ENCODE measurements at places on chromosomes 7 and 10.

DNA sequence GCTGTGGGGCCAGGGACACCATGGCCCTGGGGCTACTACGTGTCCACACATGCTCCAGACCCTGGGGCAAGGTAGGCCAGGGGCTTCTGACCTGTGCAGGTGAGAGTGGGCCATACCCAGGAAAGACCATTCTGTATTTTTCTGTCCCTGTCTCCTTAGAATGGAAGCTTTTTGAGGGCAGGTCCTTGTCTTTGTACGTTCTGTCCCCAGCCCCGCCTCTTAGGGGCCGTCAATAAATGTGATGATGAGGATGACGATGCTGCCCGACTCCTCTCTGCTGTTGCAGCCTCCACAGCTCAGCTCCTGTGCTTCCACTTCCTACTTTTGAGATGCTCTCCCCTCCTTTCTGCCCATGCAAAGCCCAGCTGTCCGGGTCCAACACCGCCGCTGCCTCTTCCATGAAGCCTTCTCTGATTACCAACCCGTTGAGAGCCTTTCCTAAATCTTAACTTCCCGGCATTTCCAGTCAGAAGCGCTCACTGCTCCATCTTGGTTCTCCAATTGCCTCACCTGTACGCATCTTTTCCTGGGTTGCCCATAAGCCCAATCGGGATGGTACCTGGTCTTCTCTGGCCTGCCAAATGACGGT is 4.3 kb downstream of the VPS37D start:
- no peak for DNase-seq

DNA sequence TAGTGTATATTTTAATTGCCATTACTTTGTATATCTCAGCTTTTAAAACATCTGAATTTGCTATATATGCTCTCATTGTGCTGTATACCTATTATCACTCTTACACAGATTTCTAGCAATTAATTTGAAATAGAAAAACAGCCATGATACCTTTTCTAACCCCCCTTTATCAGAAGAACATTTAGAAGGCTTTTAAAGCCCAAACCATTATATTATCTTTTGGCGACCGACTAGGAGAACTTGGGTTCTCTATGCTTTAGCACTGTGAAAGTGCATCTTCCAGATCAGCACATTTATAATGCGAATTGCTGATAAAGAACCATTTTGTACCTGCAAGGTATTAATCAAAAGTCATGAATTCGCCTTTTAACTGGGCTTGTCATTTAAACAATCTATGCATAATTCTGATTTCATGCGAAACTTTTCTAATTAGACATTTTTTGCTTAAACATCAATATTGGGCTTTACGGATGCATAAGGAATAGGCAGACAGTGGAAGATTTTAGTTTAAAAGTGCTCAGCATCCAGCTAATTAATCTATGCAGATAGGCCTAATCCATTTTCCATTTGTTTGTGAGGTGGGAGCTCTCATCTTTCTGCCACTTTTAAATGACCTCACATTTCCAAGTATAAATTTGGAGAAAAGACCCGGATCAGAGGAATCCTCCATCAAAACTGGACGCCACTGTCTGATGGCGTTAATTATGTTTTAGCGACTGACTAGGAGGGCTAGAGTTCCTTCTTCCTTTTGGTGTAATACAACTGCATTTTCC is 1.2 kb upstream of the MLLT10 start:
- DNase-seq, result no peak

DNA sequence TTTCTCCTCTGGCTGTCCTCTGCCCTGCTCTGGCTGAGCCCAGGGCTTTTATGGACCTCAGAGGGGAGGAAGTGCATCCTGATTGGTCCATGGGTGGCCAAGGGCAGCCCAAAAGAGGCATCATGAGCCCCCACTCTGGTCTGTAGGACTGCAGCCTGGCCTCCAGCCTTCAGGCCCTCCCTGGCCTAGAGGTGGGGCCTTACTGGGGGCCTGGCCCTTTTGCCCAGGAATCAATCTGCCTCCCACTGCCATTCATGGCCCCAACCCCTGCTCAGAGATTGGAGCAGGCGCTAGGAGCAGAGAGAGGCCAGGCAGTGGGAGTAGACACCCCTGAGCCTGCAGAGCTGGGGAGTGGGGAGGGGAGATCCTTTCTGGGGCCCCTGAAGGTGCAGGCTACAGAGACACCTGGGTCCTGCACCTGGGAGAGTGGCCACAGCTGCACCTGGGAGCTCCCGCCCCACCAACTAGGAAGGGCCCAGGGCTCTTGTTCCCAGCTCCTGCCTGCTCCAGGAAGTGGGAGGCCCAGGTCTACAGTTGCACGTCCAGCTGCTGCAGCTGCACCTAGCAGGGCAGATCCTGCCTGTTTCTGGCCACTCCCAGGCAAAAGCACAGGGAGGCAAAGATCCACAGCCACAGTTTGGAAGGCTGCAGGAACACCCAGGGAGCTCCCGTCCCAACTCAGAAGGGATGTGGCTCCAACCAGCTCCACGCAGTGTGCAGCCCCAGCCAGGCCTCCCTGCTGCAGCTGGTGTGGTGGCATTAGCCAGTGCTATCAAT is 6.4 kb upstream of the DYNC2I1 start:
- DNase-seq, result no peak

GRCh38 chr7:110446658-110447057 is 644.3 kb upstream of the LRRN3 start:
- DNase-seq, result no peak

DNA sequence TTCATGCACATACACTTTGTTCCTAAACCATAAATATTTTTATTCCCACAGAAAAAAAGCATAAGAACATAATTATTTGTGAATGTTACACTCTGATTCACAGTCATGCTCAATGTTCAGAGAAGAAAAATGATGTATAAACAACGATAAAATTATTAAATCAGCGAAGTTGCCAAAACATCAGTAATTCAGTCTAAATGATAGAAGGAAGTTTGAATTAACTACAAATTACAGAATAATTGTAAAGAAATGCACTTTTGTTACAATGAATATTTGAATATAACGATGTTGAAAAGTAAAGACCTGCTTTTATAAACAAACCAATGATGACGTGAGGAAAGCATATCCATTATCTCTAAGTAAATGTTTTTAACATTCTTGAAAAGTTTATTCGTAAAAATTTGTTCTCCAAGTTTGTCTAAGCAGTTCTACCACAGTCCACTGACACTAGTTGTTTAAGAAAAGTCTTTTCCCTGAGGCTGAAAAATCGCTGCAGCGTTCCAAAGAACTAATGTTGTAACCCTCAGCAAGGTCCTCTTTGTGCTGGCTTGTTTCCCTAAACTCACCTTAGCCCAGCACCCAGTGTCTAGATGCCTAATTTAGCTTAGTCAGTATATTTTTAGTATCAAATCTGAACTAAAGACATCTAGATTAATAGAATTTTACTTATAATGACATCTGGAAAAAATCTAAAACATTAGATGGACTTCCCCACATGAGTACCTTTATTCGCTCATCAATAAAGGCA is 30.4 kb downstream of the TSPAN12 start:
- no peak for DNase-seq

DNA sequence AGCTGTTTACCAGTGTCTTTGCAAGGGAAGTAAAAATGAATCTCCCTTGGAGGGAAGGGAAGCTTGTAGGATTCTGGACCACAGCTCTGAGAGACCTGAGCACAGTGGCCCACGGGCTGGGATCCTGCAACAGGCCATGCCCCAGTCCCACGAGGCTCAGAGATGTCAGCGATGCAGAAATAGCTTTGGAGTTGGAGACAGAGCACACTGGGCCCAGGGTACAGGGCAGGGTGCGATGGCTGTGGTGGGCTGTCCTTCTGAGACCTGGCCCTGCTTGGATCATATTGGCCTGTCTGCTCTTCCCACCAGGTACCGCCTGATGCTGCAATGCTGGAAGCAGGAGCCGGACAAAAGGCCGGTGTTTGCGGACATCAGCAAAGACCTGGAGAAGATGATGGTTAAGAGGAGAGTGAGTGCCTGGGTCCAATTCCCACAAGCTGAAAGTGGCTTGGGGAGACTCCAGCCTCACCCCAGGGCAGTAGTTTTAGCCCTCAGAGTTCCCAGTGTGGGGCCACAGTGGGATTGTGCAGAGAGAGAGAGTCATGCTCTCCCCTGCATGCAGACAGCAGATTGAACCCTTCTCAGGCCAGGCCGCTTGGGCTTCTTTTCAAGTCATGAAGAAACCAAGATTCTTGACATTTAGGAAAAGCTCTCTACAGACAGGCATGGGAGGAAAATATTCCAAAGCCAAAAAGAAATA is 13.5 kb upstream of the CSGALNACT2 start:
- DNase-seq, result peak; percentile 2

DNA sequence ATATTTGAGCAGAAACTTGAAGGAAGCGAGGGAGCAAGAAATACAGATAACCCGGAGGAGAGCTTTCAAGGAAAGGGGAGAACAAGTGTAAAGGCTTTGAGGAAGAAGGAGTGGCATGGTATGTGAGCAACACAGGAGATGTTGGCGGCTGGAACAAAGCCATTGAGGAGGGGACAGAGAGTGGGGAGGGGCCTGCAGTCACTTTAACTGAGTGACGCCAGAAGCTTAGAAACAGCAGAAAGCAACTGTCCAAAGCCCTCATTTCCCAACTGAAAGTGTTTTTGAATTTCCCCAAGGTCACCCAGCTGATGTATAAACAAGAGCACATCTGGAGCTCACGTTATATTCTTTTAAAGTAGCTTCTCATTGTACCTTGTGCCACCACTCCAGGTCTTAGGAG is 19.1 kb downstream of the AUTS2 start:
- DNase-seq, result no peak

DNA sequence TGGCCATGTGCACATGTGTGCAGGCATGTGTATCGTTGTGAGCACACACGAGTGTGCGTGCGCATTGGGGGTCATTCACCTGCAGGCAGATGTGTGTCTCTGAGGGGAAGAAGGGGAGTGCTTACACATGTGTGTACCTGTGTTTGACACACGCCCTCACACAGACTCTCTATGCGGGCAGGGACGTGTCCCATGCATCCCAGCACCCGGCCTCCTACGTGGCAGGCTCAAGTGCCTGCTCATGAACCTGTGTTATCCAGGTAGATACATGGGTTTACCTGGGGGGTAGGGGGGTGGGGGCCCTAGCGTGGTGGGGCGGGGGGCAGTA is 18.6 kb downstream of the KCP start:
- no peak for DNase-seq

- DNase-seq, result no peak
These were observed 165.0 kb upstream of the ASAH2 start for GRCh38 chr10:50416181-50416824.

- DNase-seq, result no peak
These were observed 8.0 kb downstream of the DPYSL4 start for GRCh38 chr10:132194726-132195125.

- DNase-seq, result no peak
These were observed 678.5 kb downstream of the KCNMA1 start for GRCh38 chr10:76959111-76959510.

DNA sequence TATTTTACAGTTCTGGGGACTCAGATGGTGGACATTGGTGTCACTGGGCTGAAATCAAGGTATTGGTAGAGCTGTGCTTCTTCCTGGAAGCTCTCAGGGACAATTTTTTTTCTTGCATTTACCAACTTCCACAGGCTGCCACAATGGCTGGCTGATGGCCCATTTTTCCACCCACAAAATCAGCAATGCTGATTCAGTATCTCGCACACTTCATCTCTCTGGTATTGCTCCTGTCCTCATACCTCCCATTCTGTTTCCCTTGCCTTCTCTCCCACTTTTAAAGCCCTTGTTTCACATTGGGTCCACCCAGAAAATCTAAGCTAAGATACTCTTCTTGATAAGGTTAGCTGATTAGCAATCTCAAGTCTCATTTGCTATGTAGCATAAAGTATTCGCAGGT is 530.9 kb upstream of the POM121L12 start:
- DNase-seq, result no peak

DNA sequence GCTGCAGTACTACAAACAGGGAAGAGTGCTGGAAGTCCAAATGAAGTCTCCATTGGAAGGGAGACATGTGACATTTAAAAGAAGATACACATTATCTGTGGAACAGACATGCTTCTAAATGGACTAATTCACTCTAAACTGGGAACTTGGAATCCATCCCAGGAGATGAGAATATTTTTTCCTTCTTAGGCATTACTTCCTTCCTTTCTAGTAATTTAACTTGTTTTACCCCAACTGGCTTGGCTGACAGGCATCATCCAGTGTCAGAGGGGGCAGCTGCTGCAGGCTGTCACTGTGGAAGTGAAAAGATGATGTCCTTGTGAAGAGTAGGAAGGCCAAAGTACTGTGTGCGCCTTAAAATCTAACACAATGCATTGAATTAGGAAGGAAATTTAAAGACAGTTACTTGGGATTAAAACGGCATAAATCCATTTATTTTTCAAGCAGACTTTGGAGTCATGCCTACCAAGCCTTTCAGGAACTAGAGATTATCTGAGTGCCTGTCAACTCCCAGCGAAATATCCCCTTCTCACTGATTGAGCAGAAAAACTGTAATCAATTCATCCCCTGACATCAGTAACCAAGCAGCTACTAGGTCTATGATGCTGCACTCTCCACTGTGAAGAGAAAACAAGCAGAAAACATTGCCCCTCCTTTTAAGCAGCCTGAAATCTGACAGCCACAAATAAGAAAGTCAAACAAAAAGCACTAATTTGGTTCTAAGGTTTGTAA is 161.2 kb downstream of the DGKI start:
- no peak for DNase-seq

DNA sequence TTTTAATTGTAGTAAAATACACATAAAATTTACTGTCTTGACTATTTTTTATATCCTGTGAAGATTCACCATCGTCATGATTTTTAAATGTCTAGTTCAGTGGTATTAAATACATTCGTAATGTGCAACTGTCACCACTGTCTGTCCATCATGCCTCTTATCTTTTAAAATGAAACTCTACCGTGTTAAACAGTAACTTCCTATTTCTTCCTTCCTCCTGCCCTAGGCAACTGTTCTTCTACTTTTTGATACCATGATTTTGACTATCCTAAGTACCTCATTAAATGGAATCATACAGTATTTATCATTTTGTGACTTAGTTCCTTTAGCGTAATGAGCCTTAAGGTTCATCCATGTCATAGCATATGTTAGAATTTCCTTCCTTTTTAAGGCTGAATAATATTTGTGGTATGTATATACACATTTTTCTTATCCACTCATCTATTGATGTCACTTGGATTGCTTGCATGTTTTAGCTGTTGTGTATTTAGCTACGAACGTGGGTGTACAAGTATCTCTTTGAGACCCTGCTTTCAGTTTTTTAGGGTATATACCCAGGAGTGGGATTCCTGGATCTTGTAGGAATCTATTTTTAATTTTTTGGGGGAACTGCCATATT is 13.5 kb downstream of the SLK start:
- DNase-seq, result no peak

- DNase-seq, result no peak
These were observed 13.7 kb upstream of the CLDN4 start for GRCh38 chr7:73817121-73817520.

GRCh38 chr10:27998178-27998953 is 513 bp downstream of the ODAD2 start:
- peak; percentile 53 for DNase-seq

GRCh38 chr7:137544453-137545058 is 201.0 kb upstream of the PTN start:
- no peak for DNase-seq

All from endothelial cell (in vitro differentiated cells).